ENCODE measurements at places on chromosomes 5 and 9. TPM values are rescaled to one million over a fixed set of nuclear protein-coding genes. Genes with fewer than 3 reads are reported as not detected.

Gene TOMM5
- 324 TPM for polyA plus RNA-seq

Gene OTP
- polyA plus RNA-seq = 0.03 TPM

Gene SLC34A3
- polyA plus RNA-seq = 0.04 TPM

Gene FCN2
- not detected for polyA plus RNA-seq

Gene ERCC8
- polyA plus RNA-seq = 21.3 TPM

Gene UHRF2
- 28.6 TPM for polyA plus RNA-seq

Gene SPATA31E1
- not detected for polyA plus RNA-seq

Gene ABCA1
- polyA plus RNA-seq = 3.6 TPM

Gene OMD
- not detected for polyA plus RNA-seq

Gene PCDHA10
- polyA plus RNA-seq = 0.01 TPM

Gene FAM153A
- polyA plus RNA-seq = not detected

Gene FSTL4
- polyA plus RNA-seq = 0.90 TPM

Gene IFNK
- not detected for polyA plus RNA-seq

Gene C5orf58
- not detected for polyA plus RNA-seq

Gene MRPS27
- polyA plus RNA-seq = 81.0 TPM

Measured in A549 (cell line).